A549 treated with AZD2906 at 1 μM for 4 hours (cell line): ENCODE measurements at places on chromosomes 5 and 9. TPM values are rescaled to one million over a fixed set of nuclear protein-coding genes. Genes with fewer than 3 reads are reported as not detected.

The PROB1 gene
- total RNA-seq: 0.16 to 0.24 TPM (median 0.19 TPM) in 5 replicates

The ZNF462 gene
- total RNA-seq: 3.0 to 3.6 TPM (median 3.6 TPM) in 5 replicates

The IFNK gene
- 0.06 TPM in 1 of 5 replicates, not detected in the others for total RNA-seq

The EDIL3 gene
- 0.08 to 0.21 TPM (median 0.12 TPM) in 5 replicates for total RNA-seq

The ANKRD34B gene
- total RNA-seq: 0.03 to 0.15 TPM (median 0.06 TPM) in 5 replicates

The SLC6A19 gene
- 0.42 to 0.71 TPM (median 0.66 TPM) in 5 replicates for total RNA-seq

The GFRA3 gene
- 0.06 to 0.14 TPM (median 0.10 TPM) in 4 of 5 replicates, not detected in the other for total RNA-seq

The SHOC1 gene
- not detected in 5 replicates for total RNA-seq

The HK3 gene
- 0.02 to 0.07 TPM in 2 of 5 replicates, not detected in the others for total RNA-seq

The TTC23L gene
- 0.11 to 0.45 TPM (median 0.17 TPM) in 4 of 5 replicates, not detected in the other for total RNA-seq
